ENCODE measurements at places on chromosomes 16 and 17. TPM values are rescaled to one million over a fixed set of nuclear protein-coding genes. Genes with fewer than 3 reads are reported as not detected.
A peak's percentile ranks its signal among the peaks of the same experiment; 100 is the strongest.

The PRR35 gene
- not detected for total RNA-seq

The CD300H gene
- not detected for total RNA-seq

The FN3KRP gene
- total RNA-seq: 33.0 TPM

The TMC7 gene
- 7.0 TPM for total RNA-seq

The CFAP97D1 gene
- not detected for total RNA-seq

The PRSS21 gene
- total RNA-seq: not detected

GRCh38 chr17:1511756-1512321, 4.6 kb downstream of the INPP5K start:
- no peaks in the 10 kb centered on the region for H3K4me1 ChIP-seq
- peak; percentile 62 for DNase-seq
- no peaks in the 10 kb centered on the region for H3K27me3 ChIP-seq

DNA sequence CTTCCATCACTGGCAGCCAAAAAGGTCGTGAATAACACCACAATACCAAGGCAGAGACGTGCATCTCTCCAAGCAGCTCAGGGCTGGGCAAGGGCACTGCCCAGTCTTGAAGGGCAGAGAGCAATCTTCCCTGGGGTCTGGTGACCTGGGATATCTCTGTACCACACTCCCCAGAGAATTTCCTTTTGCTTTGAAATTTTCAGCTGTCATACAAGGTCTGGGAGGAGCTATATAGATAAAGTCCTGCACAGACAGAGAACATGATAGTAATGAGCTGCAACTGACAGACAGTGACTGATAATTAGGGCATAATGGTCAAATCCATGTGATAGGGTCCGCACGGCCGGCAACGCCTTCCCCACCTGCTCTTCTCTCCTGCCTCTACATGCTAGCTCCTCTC, 68.2 kb downstream of the DYNLRB2 start:
- no peak overlapping the region for H3K4me3 ChIP-seq
- no peak overlapping the region for H3K27ac ChIP-seq
- H3K4me1 ChIP-seq: no peaks in the 10 kb centered on the region

DNA sequence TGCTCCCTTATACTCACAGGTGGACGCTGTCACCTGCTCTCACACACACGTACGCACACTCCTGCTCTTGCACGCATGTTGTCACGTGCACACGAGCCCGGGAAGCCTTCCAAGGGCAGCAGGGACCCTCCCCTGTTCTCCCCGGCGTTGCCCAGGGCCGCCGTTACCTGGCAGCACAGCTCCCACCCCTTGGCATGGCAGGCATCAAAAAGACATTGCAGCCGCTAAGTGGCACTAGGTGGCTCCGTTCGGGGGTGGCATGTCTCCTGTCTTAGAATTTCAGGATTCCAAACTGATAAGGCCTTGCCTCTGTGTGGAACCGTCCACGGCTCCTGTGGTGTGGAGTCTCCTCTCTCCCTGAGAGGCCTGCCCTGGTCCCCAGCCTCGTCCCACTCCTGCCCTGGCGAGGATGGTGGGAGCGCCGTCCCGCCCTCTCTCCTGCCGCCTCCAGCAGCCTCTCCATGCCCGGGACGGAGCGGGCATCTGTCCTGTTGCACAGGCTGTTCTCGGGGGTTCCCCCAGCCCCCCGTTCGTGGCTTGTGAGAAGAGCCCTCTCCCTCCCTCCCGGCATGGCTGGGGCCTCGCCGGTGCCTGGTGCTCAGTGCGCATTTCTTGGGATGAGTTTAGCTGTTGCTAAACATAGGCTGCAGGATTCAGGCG, 126.7 kb upstream of the GSE1 start:
- peaks cover 3% of the 10 kb centered on the region for H3K4me1 ChIP-seq
- no peak for DNase-seq
- H3K27ac ChIP-seq: no peak overlapping the region
- H3K4me3 ChIP-seq: no peak overlapping the region
- no peaks in the 10 kb centered on the region for H3K27me3 ChIP-seq

DNA sequence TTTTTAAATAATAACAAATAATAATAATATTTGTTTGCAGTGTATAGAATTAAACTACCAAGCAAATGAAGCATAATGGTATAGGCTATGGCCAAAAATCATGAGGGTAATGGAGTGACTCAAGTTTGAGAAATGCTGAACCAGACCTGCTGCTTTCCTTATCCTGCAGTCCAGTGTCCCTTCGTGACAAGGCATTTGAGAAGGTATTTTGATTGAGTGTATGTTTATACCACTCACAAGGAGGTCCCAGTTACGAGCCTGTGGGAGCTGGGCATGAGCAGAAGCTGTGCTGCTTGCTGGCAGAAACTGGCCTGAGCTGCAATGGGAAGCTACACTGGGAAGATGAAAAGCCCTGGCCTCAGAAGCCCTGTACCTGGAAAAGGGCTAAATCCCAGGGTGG, 50.3 kb downstream of the GNAO1 start:
- H3K4me3 ChIP-seq: no peak overlapping the region
- H3K4me1 ChIP-seq: no peaks in the 10 kb centered on the region
- no peak overlapping the region for H3K27ac ChIP-seq
- no peaks in the 10 kb centered on the region for H3K36me3 ChIP-seq

- H3K4me1 ChIP-seq: no peaks in the 10 kb centered on the region
- no peak overlapping the region for H3K4me3 ChIP-seq
- H3K27ac ChIP-seq: no peak overlapping the region
- H3K27me3 ChIP-seq: no peaks in the 10 kb centered on the region
- DNase-seq: peak; percentile 52
- no peaks in the 10 kb centered on the region for H3K36me3 ChIP-seq
These were observed 90.9 kb downstream of the MYH11 start for GRCh38 chr16:15765880-15766279.

- H3K36me3 ChIP-seq: no peaks in the 10 kb centered on the region
- no peaks in the 10 kb centered on the region for H3K27me3 ChIP-seq
- H3K27ac ChIP-seq: no peak overlapping the region
- no peaks in the 10 kb centered on the region for H3K4me1 ChIP-seq
- H3K4me3 ChIP-seq: no peak overlapping the region
- DNase-seq: no peak
These were observed 69.7 kb downstream of the NLK start for GRCh38 chr17:28112181-28112580.

GRCh38 chr17:34113089-34113488, 142.0 kb upstream of the CCL2 start:
- no peak for DNase-seq
- H3K4me1 ChIP-seq: no peaks in the 10 kb centered on the region
- no peaks in the 10 kb centered on the region for H3K27me3 ChIP-seq

GRCh38 chr16:78137782-78138616, 38.5 kb downstream of the WWOX start:
- no peak overlapping the region for H3K27ac ChIP-seq
- no peaks in the 10 kb centered on the region for H3K4me1 ChIP-seq
- no peaks in the 10 kb centered on the region for H3K27me3 ChIP-seq
- no peak overlapping the region for H3K4me3 ChIP-seq

DNA sequence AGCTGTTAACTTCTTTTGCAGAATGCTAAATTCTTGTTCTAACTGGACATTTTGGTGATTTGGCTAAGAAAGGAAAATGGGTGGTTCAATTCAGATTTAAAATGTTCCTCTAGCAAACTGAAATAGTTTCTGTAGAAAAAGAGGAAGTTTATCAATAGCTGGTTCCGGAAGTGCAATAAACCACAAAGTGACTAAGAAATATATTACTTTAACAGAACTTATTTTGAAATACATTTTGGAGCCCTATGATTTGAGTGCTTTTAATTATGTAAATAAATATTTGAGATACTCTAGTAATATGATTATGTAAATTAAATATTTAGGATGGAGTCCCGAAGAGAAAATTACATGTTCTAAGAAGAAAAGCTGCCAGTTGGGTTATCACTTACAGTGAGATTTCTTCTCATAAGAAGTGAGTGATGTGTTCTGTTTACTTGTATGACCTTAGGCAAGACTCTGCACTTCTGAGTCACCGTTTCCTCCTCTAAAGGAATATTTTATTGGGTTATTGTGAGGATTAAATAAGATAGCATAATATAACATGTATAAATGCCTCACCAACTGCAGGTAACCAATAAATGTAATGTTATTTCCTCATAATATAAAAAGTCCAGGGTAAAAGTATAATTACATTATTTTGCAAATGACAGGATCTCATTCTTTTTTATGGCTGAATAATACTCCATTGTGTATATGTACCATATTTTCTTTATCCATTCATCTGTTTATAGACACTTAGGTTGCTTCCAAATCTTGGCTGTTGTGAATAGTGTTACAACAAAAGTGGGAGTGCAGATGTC, at the start of gene EVI2B:
Gene EVI2B, minus strand, starts transcription at position 73 of the 800 bp plus-strand sequence. CDS start 8,445 bp downstream, outside the sequence.
- peak within 1 kb of the TSS; percentile 68 for H3K27ac ChIP-seq
- H3K4me3 ChIP-seq: peak within 1 kb of the TSS; percentile 36

- no peaks in the 10 kb centered on the region for H3K27me3 ChIP-seq
- no peak overlapping the region for H3K4me3 ChIP-seq
- H3K27ac ChIP-seq: no peak overlapping the region
- no peaks in the 10 kb centered on the region for H3K36me3 ChIP-seq
- H3K4me1 ChIP-seq: no peaks in the 10 kb centered on the region
These were observed 28.7 kb downstream of the GOSR1 start for GRCh38 chr17:30505868-30506417.

DNA sequence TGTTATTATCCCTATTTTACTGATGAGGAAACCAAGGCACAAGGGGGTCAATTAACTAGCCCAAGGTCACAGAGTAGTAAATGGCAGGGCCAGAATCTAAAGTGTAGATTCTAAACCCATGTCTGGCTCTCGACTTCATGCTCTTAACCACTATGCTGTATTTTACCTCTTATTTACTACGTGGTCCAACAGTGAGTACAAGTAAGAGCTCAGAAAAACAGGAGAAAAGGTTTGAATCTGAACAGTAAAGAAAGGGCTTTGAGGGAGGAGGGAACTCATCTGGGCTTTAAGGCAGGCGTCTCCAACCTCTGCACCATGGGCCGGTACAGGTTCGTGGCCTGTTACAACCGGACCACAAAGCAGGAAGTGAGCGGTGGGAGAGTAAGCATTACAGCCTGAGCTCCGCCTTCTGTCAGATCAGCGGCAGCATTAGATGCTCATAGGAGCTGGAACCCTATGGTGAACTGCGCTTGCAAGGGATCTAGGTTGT, 62.9 kb downstream of the SMURF2 start:
- no peak overlapping the region for H3K4me3 ChIP-seq
- H3K27ac ChIP-seq: no peak overlapping the region
- no peaks in the 10 kb centered on the region for H3K27me3 ChIP-seq
- no peaks in the 10 kb centered on the region for H3K4me1 ChIP-seq
- DNase-seq: peak; percentile 52

DNA sequence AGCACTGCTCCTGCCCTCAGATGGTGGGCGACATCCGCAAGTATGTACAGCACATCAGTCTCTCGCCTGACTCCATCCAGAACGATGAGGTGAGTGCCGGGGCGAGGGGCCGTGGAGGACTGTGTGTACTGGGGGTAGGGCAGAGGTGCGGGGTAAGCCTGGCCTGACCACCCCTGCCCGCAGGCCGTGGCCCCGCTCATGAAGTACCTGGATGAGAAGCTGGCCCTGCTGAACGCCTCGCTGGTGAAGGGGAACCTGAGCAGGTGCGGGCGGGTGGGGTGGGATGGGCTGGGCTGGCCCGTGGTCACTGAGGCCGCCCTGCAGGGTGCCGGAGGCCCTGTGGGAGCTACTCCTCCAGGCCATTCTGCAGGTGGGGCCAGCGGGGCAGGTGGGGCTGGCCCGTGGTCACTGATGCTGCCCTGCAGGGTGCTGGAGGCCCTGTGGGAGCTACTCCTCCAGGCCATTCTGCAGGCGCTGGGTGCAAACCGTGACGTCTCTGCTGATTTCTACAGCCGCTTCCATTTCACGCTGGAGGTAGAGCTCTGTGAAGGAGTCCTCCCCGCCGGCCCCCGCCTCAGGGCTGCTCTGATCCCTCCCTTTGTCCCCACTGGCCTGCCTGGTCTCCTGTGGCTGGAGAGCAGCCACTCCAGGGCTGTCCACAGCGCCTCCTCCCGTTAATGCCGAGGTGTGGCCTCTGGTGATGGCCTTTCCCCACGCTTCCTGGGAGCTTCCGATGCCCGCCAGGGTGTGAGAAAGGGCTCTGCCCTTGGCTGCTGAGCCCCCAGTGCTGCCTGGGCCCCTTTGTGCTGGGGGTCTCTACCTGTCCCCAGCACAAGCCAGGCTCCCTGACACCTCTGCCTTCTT, 5.0 kb downstream of the TSR3 start:
- no peaks in the 10 kb centered on the region for H3K27me3 ChIP-seq
- no peak overlapping the region for H3K27ac ChIP-seq
- peaks cover 30% of the 10 kb centered on the region for H3K4me1 ChIP-seq
- H3K36me3 ChIP-seq: no peaks in the 10 kb centered on the region

DNA sequence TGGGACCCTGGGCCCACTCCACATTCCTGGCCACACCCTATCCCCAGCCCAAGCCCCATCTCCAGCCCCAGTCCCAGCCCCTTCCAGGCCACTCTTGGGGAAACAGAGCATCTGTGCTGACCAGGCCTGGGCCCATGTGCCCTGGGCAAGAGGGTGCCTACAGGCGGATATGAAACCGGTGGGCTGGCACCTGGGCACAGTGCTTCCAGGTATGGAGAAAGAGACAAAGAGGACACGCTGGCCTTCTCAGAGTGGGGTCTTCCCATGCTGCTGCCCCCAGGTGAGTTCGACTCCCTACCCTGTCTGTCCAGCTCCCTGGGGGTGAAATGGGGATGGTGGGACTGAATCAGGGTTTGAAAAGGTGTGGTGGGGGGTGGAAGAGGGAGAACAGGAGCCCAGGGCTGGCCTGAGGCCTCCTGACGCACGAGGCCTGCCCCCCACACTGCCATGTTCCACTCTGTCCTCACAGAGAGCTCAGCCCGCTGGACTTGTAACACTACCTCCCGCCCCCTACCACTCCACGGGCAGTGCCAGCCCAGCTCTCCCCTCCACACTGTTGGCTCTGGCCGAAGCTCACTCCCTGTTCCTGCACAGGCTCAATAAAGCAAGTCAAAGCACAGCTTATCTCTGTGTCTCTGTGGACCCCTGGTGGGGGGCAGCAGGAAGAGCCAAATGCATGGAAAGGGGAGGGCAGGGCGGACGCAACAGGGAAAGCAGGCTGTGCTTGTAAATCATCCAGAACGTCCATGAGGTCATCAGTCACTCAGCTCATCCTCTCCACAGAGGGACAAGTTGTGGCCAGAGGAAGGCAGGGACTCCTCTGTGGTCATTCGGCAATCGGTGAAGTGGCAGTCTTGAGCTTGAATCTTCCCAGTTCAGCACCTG, 71.1 kb upstream of the TMEM97 start:
- H3K4me3 ChIP-seq: no peak overlapping the region
- peaks cover 4% of the 10 kb centered on the region for H3K4me1 ChIP-seq
- no peak overlapping the region for H3K27ac ChIP-seq
- no peaks in the 10 kb centered on the region for H3K36me3 ChIP-seq
- no peaks in the 10 kb centered on the region for H3K27me3 ChIP-seq

All from Peyer's patch (tissue), 4 donors.